ENCODE measurements at places on chromosomes 11 and 22. TPM values are rescaled to one million over a fixed set of nuclear protein-coding genes. Genes with fewer than 3 reads are reported as not detected.

DNA sequence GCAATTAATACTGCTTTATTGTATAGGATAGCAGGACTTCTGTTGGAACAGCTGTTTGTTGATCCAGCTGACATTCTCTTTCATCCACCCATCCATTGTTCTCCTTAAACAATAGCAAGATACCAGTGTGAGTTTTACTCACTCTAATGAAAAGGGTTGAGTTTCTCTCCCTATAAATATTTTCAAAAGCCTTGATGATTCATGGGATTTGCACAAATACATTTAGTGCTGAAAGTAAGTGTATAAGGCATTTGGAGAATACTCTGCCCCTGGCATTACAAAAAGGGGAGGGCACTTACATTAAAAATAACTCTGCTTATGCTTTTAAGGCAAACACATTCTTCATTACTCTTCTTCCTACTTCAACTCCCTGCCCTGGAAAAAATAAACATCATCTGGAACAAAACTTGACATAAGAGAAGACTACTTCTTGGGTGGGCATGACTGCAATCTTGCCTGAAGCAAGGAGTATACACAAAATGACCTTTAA is 634.9 kb downstream of the METTL15 start:
- no peaks in the 10 kb centered on the region for H3K36me3 ChIP-seq
- no peaks in the 10 kb centered on the region for H3K27me3 ChIP-seq
- no peaks in the 10 kb centered on the region for H3K4me1 ChIP-seq
- no peak for DNase-seq

DNA sequence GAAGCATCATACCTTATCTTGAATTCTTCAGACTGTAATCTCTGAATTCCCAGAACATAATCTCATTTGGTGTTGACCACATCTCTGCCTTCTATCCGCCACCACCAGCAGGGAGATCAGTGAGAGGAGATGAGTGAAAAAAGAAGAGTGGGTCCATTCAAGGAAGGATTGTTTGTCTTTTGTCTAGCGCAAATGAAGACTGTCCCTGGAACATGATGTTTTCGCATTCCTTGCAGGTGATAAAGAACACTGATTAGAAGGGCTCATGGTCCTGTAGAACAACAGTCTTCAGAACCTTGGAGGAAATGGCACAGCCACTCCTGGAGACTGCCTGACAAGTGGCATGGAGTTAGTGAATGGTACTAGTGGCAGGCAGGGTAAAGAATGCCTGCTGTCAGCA is 869.6 kb downstream of the JRKL start:
- H3K27me3 ChIP-seq, result no peaks in the 10 kb centered on the region
- H3K36me3 ChIP-seq, result no peaks in the 10 kb centered on the region
- DNase-seq, result no peak
- H3K4me1 ChIP-seq, result no peaks in the 10 kb centered on the region
- no peak overlapping the region for H3K4me3 ChIP-seq
- no peak overlapping the region for H3K27ac ChIP-seq

DNA sequence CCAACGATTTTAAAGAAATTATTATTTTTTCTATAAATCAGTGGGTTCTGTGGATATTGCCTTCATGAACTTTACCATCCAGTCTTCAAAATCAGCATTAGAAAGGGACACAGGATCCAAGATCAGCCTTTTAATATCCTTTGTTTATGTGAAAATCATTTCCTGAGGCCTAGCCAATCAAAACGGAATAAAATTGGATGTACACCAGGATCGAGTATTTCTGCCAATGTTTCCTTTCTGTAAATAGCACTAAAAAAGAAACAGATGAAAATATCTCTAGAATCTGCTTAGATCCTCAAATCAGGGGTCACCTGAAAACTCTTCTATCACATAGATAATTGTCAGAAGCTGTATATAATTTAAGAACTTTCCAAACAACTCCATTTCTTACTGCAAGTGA is 1598.5 kb downstream of the LRRC4C start:
- H3K4me1 ChIP-seq, result no peaks in the 10 kb centered on the region
- H3K4me3 ChIP-seq, result no peak overlapping the region
- no peak for DNase-seq
- no peaks in the 10 kb centered on the region for H3K27me3 ChIP-seq
- H3K27ac ChIP-seq, result no peak overlapping the region

- H3K4me1 ChIP-seq, result peaks cover 36% of the 10 kb centered on the region
- H3K36me3 ChIP-seq, result peaks cover 15% of the 10 kb centered on the region
- no peak overlapping the region for H3K27ac ChIP-seq
These were observed 4.0 kb downstream of the CCDC88B start for GRCh38 chr11:64343767-64344559.

DNA sequence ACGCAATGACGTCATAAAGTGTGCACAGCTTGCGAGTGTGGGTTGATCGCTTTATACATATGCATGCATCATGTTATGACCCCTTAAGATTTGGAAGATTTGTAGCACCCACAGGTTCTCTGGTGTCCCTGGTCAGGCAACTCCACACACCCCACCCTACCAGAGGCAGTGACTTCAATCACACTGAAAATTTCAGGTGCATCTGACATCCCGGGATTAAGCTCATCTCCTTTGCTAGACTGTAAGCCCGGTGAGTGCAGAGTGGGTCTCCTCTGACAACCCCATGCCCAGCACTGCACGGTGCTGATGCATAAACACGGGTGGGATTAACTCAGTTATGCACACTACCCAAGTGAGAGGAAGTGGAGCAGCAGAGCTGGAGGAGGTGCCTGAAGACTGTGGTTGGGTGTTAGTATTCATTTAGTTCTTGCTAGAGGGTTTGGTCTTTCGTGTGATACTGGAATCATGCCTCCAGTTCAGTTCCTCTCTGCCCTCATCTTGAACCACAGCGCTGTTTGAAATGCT is 6.5 kb downstream of the ARSA start:
- peak; percentile 78 for DNase-seq
- peaks cover 2% of the 10 kb centered on the region for H3K36me3 ChIP-seq
- H3K4me1 ChIP-seq, result peaks cover 35% of the 10 kb centered on the region

DNA sequence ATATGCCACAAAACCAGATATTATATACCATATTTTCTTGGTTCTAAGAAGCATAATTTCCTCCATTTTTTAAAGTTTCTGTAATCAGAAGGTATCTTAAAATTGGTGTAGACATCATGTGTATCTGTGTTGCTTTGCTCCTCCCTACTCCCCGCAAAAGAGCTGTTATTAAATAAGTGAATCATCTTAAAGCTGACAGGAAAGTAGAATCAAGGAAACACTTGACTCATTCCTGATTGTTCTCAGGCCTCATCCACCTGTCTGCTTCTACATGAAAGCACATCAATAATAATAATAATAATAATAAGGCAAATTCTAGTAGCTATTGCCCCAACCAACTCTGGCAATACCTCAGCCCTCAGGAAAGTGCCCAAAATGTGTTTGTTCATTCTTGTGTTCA is 26.2 kb upstream of the GUCY1A2 start:
- DNase-seq, result no peak
- H3K36me3 ChIP-seq, result no peaks in the 10 kb centered on the region
- H3K4me3 ChIP-seq, result no peak overlapping the region
- H3K27me3 ChIP-seq, result no peaks in the 10 kb centered on the region
- H3K27ac ChIP-seq, result no peak overlapping the region

PANX1 gene
- total RNA-seq, result 12.4 TPM

GRCh38 chr22:32855045-32855756 is 53.7 kb downstream of the TIMP3 start:
- no peak overlapping the region for H3K4me3 ChIP-seq
- no peaks in the 10 kb centered on the region for H3K36me3 ChIP-seq
- no peaks in the 10 kb centered on the region for H3K4me1 ChIP-seq
- no peak overlapping the region for H3K27ac ChIP-seq

DNA sequence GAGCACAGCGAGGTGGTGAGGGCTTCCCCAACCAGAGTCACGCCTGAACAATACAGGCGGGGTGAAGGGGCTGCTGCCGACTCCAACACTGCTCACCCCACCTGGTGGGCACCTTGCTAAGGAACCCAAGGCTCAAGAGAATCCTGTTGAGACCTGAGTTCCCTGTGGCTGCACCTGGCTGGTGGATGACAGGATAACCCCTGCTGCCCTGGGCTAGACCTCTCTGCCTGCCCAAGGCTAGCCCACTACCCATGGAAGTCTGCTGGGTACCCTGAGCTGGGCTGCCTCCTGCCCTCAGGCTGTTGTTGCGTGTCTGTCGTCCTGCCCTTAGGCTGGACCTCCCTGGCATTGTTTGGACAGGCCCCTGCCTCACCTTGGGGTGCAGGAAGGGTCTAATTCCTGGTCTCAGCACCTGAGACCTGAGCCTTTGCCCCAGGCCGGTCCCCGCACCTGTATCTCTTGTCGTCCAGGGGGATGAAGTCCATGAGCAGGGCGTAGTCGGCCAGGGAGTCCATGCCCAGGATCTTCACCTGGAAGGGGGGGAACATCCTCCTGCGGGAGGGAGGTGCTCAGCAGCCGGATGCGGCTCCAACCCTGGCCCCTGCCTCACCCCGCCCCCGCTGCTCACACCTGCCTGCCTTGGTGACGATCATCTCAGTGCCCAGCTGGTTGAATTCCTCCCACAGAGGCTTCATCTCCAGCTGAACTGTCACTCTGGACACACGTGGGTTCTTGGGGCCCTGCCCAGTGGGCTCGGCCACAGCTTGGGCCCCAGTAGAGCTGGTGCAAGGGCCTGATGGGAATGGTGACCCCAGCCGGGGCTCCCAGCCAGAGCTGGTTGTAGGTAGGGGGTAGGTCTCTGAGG is 4.9 kb upstream of the NUDT8 start:
- DNase-seq, result no peak
- peaks cover 11% of the 10 kb centered on the region for H3K4me1 ChIP-seq
- H3K27me3 ChIP-seq, result no peaks in the 10 kb centered on the region
- no peak overlapping the region for H3K27ac ChIP-seq
- no peak overlapping the region for H3K4me3 ChIP-seq

GRCh38 chr11:47192111-47192510 is 5.9 kb upstream of the PACSIN3 start:
- H3K27ac ChIP-seq, result no peak overlapping the region
- H3K4me3 ChIP-seq, result no peak overlapping the region
- DNase-seq, result no peak
- peaks cover 13% of the 10 kb centered on the region for H3K27me3 ChIP-seq
- no peaks in the 10 kb centered on the region for H3K36me3 ChIP-seq

DNA sequence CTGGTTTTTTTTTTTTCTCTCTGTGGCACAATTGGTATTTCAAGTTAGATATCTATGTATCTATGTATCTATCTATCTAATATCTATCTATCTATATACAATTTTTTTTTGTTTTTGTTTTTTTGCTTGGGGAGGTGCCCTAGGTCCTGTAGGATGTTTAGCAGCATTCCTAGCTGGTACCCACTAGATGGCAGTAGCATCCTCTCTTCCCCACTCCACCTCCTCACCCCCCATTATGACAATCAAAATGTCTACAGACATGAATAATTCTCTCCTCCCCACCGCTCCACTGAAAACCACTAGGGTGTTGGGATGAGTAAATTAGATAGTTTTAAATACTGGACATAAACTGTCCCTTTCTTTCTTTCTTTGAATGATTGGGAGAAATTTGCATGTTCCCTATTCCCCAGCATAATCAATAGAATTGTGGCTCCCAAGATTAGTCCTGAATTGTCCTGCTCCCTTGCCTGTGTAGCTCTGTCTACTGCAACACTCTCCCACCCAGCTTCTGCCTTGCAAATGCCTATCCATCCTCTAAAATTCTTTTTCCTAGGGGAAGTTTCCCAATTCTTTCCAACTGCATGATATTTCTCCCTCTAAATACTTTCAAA is 1152.4 kb downstream of the LRRC4C start:
- H3K4me3 ChIP-seq, result no peak overlapping the region
- no peaks in the 10 kb centered on the region for H3K4me1 ChIP-seq
- no peak for DNase-seq
- H3K36me3 ChIP-seq, result no peaks in the 10 kb centered on the region
- H3K27me3 ChIP-seq, result no peaks in the 10 kb centered on the region
- no peak overlapping the region for H3K27ac ChIP-seq

ZNRF3 gene
- total RNA-seq, result 0.35 TPM

- H3K4me3 ChIP-seq, result no peak overlapping the region
- peaks cover 32% of the 10 kb centered on the region for H3K27me3 ChIP-seq
- no peaks in the 10 kb centered on the region for H3K4me1 ChIP-seq
- H3K36me3 ChIP-seq, result no peaks in the 10 kb centered on the region
- no peak for DNase-seq
- no peak overlapping the region for H3K27ac ChIP-seq
These were observed 15.0 kb upstream of the ALX4 start for GRCh38 chr11:44324749-44325525.

GRCh38 chr11:91230647-91231046 is 994.0 kb upstream of the FAT3 start:
- H3K4me3 ChIP-seq, result no peak overlapping the region
- no peaks in the 10 kb centered on the region for H3K27me3 ChIP-seq
- H3K27ac ChIP-seq, result no peak overlapping the region
- no peak for DNase-seq
- H3K36me3 ChIP-seq, result no peaks in the 10 kb centered on the region

OR52I1 gene
- total RNA-seq, result not detected

- no peak overlapping the region for H3K4me3 ChIP-seq
- no peaks in the 10 kb centered on the region for H3K4me1 ChIP-seq
- H3K27ac ChIP-seq, result no peak overlapping the region
These were observed 31.0 kb downstream of the FZD4 start for GRCh38 chr11:86923999-86924766.

GRIK4 gene
- total RNA-seq, result not detected

All from CD4-positive, CD25-positive, alpha-beta regulatory T cell (primary cell).